ENCODE measurements at places on chromosomes 2 and 18.

- peak; percentile 56 for DNase-seq
Observed at GRCh38 chr2:138475277-138475776, 26.2 kb upstream of the SPOPL start.

DNA sequence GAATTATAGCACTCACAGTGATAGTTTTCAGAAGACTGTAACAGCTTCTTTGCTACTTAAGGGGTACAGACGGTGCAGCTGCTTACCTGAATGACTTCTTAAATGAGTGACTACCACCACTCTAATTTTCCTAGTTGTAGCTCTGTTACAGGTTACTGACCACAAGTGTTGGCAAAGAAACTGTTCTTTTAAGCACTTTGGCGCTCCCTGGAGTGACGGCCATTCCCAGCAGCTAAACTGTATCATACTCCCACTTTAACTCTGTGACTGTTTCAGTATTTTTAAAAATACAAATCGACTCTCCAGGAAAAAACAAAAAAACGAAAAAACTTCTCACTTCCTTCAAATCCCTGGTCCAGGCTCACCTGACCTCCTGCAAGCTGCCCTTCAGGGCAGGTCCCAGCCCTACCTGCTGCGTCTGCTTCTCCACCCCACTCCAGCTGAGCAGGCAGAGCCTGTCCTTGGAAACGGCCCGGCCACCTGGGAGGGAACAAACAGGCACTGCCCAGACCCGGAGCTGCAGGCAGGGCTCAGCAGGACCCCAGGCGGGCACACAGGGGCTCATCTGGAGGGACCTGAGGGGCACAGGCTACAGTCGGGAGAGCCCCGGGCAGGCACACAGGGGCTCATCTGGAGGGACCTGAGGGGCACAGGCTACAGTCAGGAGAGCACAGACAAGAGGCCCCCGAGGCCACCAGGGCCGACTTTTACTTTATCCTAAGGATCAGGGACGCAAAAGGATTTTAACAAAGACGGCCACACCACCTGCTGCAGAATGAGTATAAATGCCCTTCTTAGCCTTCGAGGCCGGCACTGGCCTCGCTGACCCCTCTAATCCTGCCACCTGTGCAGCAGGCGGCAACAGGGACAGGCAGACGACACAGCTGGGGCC, 24.5 kb downstream of the SLC66A2 start:
- no peak for DNase-seq

GRCh38 chr18:40347261-40347660, 1607.8 kb upstream of the PIK3C3 start:
- DNase-seq = no peak

- no peak for DNase-seq
Observed at GRCh38 chr2:239676716-239677452, 276.1 kb upstream of the HDAC4 start.

GRCh38 chr2:12277241-12278034, 439.3 kb upstream of the TRIB2 start:
- no peak for DNase-seq

GRCh38 chr18:58216071-58216481, 172.1 kb downstream of the NEDD4L start:
- DNase-seq = no peak

GRCh38 chr2:153478289-153479261, at the start of gene RPRM:
RPRM (minus strand) TSS chr2:153478762; CDS start chr2:153478565, 197 bp downstream.
- DNase-seq = peak; percentile 63

GRCh38 chr2:111194835-111195621, 74.3 kb downstream of the BCL2L11 start:
- DNase-seq = no peak

- no peak for DNase-seq
Observed at GRCh38 chr2:69138247-69138772, 125.3 kb downstream of the ANTXR1 start.

DNA sequence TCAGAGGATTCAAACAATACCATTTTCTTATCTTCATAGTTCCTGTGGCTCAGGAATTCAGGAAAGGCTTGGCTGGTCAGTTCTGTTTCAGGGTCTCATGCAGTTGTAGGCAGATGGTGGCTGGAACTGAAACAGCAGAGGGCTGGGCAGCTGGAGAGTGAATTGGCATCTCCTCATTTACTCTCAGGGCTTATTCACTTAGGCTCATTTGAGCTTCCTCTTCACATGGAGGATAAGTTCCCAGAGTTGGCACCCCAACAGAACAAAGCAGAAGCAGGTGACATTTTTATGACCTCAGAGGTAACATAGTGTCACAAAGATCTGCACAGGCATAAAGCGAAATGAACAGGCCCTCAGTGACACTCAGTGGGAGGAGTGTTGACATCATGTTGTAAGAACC, 66.1 kb downstream of the RBBP8 start:
- DNase-seq = no peak

GRCh38 chr2:228507231-228507824, 325.8 kb upstream of the SPHKAP start:
- DNase-seq = no peak

DNA sequence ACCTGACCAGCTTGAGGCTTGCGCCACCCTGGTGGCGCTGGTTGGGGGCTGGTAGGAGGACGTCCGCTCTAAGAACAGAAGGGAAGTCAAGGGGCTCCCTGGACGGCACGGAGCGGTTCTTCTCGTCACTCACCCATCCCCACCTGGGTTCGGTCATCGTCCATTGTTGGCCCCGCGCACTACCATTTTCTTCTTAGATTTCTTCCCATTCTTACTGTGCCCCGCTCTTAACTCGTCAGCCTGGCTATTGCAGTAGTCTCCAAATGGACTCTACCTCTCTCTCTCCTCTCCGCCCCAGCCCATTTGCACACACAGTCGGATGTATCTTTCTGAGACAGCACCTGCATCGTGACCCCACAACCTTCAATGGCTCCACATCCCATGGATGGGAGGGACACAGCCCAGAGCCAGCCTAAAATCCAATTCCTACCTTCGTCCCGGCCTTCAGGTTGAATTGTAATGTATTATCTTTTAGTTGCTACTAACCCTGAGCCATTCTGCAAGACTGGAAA, 814 bp upstream of the RAB1A start:
- DNase-seq = no peak

GRCh38 chr2:177234267-177234666, 21.7 kb downstream of the HNRNPA3 start:
- DNase-seq = no peak

- no peak for DNase-seq
Observed at GRCh38 chr2:53793821-53794220, 7.0 kb downstream of the ERLEC1 start.

DNA sequence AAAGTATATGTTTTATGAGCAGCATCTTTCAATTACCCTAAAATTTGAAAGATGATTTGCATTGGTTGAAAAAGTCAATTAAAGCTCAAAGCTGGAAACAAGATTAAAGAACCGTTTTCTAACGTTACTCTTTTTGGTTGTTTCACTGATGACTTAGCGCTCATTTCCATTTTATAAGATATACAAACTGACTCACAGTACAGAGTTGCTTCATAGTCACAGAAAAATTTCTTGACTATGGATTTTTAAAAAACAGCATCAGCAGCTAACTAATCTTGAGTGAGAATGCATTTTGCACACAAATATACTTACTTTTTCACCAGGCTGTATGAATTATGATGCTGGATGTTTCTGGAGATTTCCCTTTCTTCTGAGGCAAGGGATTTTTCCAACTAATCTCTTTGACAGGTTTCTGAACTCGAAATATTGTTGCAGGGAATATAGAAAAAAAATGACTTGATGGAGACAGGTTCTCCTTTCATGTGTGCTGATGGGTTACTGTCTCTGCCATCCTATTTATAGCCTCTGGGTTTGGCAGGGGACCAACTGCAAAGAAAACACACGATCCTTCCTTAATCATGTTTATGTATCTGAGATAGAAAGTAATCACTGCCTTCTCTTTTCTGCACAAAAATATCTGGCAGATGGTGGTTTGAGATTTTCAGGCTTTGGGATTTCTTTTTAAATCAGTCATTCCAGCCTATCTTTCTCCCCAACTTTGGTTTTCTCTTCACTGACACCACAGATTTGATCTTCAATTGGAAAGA, 129.4 kb upstream of the DAPL1 start:
- no peak for DNase-seq

- no peak for DNase-seq
Observed at GRCh38 chr2:120434492-120435308, 88.8 kb downstream of the INHBB start.

DNA sequence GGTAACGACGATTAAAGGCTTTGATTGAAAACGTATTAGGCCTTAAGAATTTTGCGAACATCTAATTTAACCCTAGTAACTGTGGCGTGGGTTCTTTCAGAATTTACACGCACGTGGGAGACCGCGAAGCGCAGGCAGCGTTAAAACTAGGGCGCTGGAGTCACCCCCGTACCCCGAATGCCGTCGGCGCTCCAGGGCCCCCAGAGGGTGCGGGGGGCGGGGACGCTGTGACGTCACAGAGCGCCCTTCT, 673 bp upstream of the SMCHD1 start:
- no peak for DNase-seq

DNA sequence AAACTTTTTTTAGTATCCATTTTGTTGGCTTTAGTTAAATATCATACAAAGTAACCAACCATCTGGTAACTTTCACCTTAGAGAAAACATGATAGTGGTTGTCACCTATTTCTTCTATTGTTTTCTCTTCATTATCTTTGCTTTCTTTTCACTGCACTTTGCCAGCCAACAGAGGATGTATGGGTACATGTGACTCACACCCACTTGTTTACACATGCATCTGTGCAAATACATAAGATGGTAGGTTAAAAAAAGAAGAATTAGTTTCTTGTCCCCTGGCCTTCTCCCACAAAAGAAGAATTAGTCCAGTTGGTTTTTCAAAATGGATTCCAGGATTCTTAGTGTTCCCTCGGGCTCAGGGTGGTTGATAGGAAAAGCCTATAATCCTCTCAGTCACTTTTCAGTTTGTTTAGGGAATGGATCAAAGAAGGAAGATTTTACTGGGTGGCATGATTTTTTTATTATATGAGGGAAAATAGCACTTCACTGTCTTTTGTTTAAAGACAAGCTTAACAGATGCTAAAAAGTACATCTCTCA, 46.6 kb downstream of the CDK15 start:
- no peak for DNase-seq

- DNase-seq = peak; percentile 32
Observed at GRCh38 chr2:8116661-8117060, 565.2 kb upstream of the ID2 start.

DNA sequence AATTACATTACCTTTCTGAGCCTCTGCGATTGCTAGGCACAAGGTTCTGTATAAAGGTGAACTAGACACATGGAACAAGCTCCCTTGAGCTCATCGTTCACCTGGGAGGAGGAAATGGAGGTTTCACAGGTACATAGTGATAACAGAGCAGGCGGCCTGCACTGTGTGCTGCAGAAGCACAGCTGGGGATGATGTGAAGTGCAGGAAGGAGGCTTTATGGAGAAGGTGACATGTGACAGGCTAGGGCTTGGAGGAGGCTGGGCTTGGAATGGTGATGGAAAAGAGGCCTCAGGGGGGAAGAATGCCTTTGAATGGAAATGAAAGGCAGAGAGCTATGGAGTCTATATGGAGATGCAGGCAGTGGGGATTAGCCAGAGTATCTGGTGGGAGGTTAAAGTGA, 22.9 kb downstream of the MARCHF4 start:
- no peak for DNase-seq

DNA sequence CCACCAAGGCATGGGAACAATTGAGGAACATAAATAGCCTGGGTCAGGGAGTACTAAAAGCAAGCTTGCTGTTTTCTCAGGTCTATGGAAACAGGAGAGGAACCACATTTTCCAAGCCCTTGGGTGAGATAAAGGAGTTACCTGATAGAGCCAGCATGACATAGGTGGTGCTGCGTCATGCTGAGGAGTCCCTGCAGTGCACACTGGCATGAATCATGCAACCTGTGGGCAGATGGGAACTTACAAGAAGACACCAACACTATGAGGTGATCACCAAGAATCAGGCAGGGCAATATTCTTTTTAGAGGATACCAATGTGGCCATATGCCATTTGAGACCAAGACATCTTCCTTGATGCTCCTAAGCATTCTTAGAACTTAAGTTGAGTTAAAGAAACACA, 531.8 kb downstream of the ZEB2 start:
- DNase-seq = no peak

GRCh38 chr18:74531043-74531442, 3.3 kb upstream of the CNDP1 start:
- DNase-seq = no peak

DNA sequence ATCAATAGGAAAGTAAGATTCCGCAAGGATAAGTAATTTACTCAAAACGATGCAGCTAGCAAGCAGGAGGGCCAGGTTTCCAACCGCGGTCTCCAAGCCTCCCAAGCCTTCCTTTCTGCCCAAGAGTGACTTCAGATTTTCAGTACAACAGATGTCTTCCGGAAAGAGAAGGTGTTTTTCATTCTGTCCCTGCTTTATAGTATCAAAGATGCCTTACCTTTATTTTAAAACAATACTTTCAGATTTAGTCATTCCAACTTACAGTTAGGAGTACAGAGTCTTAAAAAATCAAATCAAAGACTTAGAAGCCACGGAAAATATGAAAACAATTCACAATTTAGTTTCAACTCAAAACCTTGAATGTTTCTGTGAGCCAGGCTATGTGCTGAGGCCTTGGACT, 43.6 kb downstream of the CYB5A start:
- no peak for DNase-seq

DNA sequence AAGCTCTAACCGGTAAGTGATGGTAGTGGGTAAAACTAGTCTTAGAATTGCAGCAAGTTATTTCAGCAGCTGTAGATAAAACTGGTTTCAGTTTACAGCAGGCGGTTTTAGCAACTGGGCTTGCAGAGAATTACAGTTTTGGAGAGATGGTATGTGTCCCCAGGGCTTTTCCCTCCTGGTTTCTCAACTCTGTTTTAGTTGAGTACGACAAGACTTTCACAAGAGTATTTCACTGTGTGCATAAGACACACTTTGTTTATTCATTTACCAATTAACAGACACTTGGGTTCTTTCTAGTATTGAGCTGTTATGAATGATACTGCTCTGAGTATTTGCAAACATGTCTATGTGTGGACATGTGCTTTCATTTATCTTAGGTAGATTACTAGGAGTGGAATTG, 65.6 kb upstream of the RFX8 start:
- DNase-seq = no peak

DNA sequence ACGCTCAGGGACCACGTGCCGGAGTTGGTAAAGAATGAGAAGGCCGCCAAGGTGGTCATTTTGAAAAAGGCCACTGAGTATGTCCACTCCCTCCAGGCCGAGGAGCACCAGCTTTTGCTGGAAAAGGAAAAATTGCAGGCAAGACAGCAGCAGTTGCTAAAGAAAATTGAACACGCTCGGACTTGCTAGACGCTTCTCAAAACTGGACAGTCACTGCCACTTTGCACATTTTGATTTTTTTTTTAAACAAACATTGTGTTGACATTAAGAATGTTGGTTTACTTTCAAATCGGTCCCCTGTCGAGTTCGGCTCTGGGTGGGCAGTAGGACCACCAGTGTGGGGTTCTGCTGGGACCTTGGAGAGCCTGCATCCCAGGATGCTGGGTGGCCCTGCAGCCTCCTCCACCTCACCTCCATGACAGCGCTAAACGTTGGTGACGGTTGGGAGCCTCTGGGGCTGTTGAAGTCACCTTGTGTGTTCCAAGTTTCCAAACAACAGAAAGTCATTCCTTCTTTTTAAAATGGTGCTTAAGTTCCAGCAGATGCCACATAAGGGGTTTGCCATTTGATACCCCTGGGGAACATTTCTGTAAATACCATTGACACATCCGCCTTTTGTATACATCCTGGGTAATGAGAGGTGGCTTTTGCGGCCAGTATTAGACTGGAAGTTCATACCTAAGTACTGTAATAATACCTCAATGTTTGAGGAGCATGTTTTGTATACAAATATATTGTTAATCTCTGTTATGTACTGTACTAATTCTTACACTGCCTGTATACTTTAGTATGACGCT, 5.8 kb downstream of the MYCN start:
- DNase-seq = no peak

- peak; percentile 54 for DNase-seq
Observed at GRCh38 chr2:215933151-215933550, 80.2 kb downstream of the MREG start.
